Vagina (tissue), 2 donors: ENCODE measurements at places on chromosomes 7 and 10. TPM values are rescaled to one million over a fixed set of nuclear protein-coding genes. Genes with fewer than 3 reads are reported as not detected.

Gene SEMA3D
- 2.2 TPM for total RNA-seq

Gene VAX1
- not detected for total RNA-seq

Gene SNX10
- 5.2 TPM for total RNA-seq

DNA sequence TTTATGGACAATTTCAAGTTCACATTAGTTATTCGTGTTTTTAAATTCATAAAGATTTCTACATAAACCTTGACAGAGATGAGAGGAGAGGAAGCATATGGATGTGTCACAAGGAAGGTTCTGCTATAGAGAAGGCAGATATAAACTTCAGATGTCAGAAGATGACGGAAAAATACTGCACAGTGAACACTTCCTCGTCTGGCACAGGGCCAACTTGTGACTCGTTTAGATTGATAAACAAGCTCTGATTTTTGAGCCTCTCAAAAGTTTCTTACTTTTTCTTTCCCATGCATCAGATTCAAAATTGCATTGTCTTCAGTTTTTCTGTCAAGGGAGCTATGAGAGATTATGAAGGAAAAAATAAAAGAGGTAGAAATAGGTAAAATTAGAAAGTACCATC lies 156.4 kb upstream of the MINDY3 start:
- DNase-seq: no peak

DNA sequence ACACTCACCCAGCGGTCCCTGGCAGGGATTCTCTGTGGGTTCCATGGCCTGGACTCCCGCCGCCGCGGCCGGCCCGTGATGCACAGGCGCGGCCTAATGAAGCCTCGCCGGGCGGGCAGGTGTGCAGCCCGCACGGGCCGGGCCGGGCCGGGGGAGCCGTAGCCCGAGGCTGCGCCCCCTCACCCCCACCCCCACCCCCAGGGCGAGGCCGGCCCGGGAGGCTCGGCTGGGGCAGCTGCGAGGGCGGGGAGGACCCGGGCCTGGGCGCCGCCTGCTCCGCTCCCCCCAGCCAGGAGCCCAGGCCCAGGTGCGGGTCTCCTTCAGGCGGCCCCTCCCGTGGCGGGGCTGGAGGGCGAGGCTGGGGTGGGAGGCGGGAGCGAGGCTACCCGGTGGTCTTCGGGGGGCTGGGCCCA lies at the start of gene NOBOX:
Gene NOBOX, minus strand, starts transcription at position 45 of the 413 bp plus-strand sequence.
- DNase-seq: no peak

DNA sequence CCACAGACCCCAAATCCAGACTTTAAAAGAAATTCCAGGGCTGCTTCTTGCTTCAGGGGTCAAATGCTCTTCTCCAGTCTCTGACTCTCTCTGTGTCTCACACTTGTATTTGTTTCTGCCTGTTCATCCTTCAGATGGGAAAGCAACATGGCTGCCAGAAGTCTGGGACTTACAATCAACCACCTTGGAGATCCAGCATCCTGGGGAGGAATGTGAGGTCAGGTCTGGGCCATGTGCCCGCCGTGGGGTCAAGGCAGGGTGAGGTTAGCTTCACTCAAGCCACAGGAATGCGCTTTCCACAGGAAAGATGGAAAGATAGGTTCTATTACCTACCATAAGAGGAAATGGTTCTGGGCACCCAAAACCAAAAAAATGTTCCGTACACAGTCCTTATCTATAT lies 34.3 kb upstream of the NPVF start:
- no peak for DNase-seq

DNA sequence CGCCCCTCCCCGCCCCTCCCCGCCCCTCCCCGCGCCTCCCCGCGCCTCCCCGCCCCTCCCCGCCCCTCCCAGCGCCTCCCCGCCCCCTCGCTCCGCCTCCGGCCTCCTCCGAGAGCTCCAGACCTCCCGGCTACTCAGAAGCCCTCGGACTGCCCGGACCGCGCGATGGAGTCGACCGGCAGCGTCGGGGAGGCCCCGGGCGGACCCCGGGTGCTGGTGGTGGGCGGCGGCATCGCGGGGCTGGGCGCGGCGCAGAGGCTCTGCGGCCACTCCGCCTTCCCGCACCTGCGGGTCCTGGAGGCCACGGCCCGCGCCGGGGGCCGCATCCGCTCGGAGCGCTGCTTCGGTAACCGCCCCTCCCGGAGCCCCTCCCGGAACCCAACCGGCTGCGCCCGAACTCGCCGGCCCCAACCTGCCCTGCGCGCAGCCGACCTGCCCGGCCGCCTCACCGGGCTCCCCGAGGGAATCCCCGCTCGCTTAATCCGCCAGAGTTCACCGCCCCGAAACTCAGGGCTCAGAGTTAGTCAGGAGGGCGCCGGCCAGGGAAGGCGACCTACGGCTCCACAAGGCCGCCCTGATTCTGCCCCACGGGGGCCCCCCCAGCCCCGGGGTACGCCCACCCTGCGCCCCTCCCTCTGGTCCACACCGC lies at the start of gene PAOX:
Gene PAOX, plus strand, starts transcription at position 111 of the 649 bp plus-strand sequence. Its CDS starts 55 bp downstream, at position 166.
- no peak for DNase-seq

DNA sequence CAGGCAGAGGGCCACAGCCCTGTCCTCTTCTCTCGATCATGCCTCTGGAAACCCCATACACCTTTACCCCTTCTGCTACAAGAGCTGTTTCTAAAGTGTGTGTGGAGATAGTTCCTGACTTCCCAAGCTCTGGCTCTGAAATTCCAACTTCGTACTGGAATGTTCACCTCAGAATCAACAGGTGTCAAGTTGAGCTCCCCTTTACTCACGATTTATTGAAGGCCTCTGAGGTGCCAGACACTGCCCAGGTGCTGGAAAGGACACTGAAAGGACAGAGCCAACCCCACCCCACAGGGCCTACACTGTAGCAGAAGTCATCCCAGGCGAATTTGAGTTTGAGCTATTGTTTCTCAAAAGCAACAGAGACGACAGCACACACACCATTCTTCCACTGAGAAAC lies 209.9 kb upstream of the FRMD4A start:
- no peak for DNase-seq

DNA sequence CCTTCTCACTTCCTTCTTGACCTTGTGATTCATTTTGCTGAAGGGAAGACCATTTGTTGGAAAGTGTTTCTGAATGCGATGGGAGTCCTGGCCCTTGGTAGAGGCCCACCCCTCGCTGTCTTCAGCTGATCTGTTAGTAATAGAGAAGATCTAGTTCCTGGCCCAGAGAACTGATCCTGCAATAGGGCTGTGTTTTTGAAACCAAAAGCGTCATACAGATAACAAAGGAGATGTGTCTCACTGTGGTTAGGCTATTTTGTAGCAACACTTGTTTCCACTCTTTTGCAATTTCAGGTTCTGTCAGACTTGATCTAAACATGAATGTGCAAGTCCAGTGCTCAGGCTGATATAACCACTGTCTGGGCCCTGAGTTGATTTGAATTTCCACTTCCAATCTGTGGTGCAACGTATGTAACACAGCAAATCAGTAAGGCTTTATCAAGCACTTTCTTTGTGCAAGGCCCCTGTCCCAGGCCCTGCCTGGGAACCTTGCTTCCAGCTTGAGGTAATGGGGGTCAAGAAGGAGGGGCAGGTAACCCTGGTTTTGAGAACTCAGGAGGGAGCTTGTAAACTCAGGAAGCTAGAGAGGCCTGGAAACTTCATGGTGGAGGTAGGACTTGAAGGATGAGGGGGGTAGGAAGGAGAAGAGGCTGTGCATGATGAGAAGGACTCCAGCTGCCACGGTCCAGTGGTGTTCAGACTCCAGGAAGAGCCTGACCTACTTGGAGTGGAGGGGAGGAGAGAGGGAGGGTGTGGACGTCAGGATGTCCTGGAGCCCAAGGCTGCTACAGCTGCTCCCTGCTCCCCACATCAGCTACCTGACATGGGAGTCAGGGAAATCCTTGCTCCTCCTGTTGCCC lies 42.2 kb upstream of the SRGN start:
- no peak for DNase-seq
